Osteocyte (in vitro differentiated cells): ENCODE measurements at places on chromosomes 6 and 20. TPM values are rescaled to one million over a fixed set of nuclear protein-coding genes. Genes with fewer than 3 reads are reported as not detected.
A peak's percentile ranks its signal among the peaks of the same experiment; 100 is the strongest.

DNA sequence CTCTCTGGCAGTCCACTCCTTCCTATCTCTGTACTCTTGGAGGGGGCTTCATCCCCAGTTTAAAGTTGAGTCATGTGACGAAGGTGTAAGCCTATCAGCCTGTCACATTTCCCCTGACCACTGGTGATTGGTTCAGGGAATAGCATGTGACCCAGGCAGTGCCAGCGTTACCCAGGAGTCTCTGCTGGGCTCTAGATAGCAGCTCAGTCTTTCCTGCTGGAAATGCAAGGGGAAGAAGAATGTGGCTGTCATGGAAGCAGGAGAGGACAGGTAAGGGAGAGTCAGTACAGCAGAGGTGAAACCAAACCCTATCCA is 35.6 kb upstream of the NFATC2 start:
- no peak overlapping the region for H3K4me3 ChIP-seq
- H3K27ac ChIP-seq, result no peak overlapping the region
- no peaks in the 10 kb centered on the region for H3K27me3 ChIP-seq
- no peaks in the 10 kb centered on the region for H3K36me3 ChIP-seq

- H3K27ac ChIP-seq, result no peak overlapping the region
- H3K36me3 ChIP-seq, result no peaks in the 10 kb centered on the region
- peaks cover 84% of the 10 kb centered on the region for H3K27me3 ChIP-seq
- no peak for DNase-seq
- H3K4me1 ChIP-seq, result peaks cover 44% of the 10 kb centered on the region
Measured at GRCh38 chr6:6007366-6008088, 802 bp upstream of the NRN1 start.

GRCh38 chr6:25138934-25139415 is 140.2 kb upstream of the CARMIL1 start:
- H3K4me3 ChIP-seq, result peak overlapping the region; percentile 74
- peaks cover 1% of the 10 kb centered on the region for H3K36me3 ChIP-seq
- H3K27me3 ChIP-seq, result no peaks in the 10 kb centered on the region
- DNase-seq, result no peak
- peaks cover 38% of the 10 kb centered on the region for H3K4me1 ChIP-seq
- peak overlapping the region; percentile 95 for H3K27ac ChIP-seq

Gene RAB44
- total RNA-seq, result not detected in 2 replicates

GRCh38 chr6:26065952-26066380 is 21.3 kb upstream of the HFE start:
- H3K27ac ChIP-seq, result peak overlapping the region; percentile 66
- no peaks in the 10 kb centered on the region for H3K36me3 ChIP-seq
- no peak overlapping the region for H3K4me3 ChIP-seq

Gene HUS1B
- total RNA-seq, result 1.3 and 1.8 TPM in 2 replicates

Gene FAM209B
- total RNA-seq, result 0.55 TPM in 1 of 2 replicates, not detected in the other

Gene ISM1
- 0.21 and 0.31 TPM in 2 replicates for total RNA-seq

DNA sequence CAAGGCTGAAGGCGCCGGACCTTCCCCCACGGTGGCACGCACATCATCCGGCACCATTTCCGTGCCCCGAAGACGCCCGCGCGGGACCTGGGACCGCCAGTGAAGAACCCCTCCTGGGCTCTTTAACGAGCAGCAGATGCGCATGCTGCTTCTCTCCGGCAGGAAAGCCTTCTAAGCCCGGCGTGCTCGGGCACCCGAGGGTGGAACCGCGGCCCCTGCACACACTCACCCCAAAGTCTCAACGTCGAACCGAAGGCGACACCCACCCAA is 240 bp downstream of the FOXQ1 start:
- peak overlapping the region; percentile 69 for H3K4me3 ChIP-seq
- H3K36me3 ChIP-seq, result peaks cover 2% of the 10 kb centered on the region
- DNase-seq, result no peak

Gene GJA10
- not detected in 2 replicates for total RNA-seq

GRCh38 chr6:134057478-134057877 is 5.1 kb upstream of the SLC2A12 start:
- H3K27me3 ChIP-seq, result no peaks in the 10 kb centered on the region
- H3K36me3 ChIP-seq, result no peaks in the 10 kb centered on the region
- no peak overlapping the region for H3K27ac ChIP-seq
- no peak overlapping the region for H3K4me3 ChIP-seq
- DNase-seq, result no peak

GRCh38 chr6:20732896-20733295 is 198.6 kb downstream of the CDKAL1 start:
- no peak for DNase-seq
- H3K27me3 ChIP-seq, result no peaks in the 10 kb centered on the region
- peaks cover 6% of the 10 kb centered on the region for H3K4me1 ChIP-seq
- no peaks in the 10 kb centered on the region for H3K36me3 ChIP-seq

DNA sequence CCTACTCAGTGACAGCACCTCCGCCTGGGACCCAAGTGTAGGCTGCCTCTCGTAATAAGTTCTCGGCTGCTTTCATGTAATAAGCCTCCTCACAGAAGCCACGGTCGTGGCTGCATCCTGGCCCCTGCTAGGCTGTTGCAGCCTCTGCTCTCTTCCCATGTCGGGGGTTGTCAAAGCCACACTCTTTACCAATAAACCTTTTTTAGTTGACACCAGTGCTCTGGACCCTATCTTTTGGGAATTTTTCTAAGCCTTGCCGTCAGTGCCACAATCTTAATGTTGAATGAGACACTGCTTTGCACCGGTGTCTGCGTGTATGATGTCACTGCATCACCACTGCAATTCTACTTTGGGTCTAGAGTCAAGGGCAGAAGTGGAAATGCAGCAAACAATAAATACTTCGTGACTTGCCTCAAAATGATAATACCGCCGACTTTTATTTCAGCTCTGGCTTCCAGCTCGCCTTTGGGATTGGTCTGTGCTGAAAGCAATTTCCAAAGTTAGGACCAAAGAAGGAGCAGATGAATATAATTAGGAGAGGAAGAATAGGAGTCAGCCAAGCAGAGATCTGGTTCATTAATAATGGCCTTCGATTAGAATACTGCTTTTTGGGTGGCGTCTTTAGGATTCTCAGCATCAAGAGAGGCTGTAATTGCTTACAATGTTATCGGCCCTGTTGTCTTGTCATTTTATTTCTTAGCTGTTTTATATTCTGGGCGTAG is 57.6 kb upstream of the CCN6 start:
- no peaks in the 10 kb centered on the region for H3K27me3 ChIP-seq
- no peak overlapping the region for H3K4me3 ChIP-seq
- no peaks in the 10 kb centered on the region for H3K36me3 ChIP-seq
- no peak overlapping the region for H3K27ac ChIP-seq
- H3K4me1 ChIP-seq, result peaks cover 7% of the 10 kb centered on the region
- no peak for DNase-seq

Gene LRRC73
- 0.29 and 0.40 TPM in 2 replicates for total RNA-seq

- no peak for DNase-seq
Measured at GRCh38 chr20:12594410-12595088, 414.2 kb upstream of the SPTLC3 start.

DNA sequence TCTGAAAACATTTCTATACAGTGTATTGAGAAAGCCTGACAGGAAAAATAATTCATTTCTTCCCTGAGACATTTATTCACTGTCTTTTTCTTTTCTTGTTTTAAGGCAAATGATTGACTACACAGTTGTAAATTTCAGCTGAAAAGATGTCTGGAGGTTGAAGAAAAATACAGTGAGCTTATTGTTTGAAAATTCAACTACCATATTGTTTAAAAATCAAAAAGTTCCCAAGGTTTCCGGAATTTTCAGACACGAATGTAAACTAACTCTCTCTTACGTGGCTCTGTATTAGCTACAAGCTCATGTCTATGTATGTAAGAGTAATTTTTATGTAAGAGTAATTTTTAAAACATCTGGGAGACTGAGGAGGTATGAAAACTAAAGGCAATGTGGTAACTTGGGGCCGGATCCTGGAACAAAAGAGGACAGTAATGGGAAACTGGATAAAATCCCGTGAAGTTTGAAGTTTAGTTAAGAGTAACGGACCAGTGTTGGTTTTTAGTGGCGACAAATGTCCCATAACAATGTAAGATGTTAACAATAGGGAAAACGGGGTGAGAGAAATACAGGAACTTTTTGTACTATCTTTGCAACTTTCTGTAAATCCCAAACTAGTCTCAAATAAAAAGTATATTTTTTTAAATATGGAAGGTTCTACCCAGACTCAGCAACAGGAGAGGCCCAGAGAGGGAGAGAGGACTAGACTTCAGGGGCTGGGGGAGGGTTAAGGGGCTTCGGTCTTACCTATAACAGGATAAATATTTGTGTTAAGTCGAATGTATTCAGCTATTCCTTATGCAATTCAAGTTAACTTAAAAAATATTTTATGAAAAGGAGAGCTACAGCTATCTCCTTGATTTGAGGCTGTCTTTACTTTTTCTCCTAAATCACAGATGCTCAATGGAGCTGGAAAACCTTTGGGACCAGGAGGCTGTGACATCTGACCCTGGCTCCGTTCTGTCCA is 1.3 kb downstream of the PTGIS start:
- H3K4me3 ChIP-seq, result peak overlapping the region; percentile 69
- peak overlapping the region; percentile 76 for H3K27ac ChIP-seq
- no peaks in the 10 kb centered on the region for H3K27me3 ChIP-seq
- H3K4me1 ChIP-seq, result peaks cover 80% of the 10 kb centered on the region
- no peak for DNase-seq
- H3K36me3 ChIP-seq, result peaks cover 7% of the 10 kb centered on the region

Gene VNN1
- total RNA-seq, result not detected in 2 replicates

DNA sequence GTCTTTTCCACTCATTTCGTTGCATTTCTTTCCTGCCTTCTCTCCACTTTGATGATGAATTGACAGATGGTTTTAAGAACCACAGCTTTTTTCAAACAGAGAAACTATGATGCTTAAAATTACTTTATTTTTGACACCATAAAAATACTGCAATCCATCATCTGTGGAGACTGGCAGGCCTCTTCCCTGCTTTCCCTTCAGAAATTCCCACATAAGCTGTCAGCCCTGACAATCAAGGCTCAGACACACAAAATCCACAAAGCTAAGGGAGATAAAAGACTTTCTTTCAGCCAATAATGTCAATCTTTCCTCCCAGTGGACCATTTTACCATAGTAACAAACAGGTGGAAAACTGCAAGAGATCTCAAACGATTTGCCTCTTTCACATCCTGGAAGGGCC is 82.4 kb downstream of the IPCEF1 start:
- H3K4me3 ChIP-seq, result no peak overlapping the region
- no peak for DNase-seq
- H3K27me3 ChIP-seq, result peaks cover 2% of the 10 kb centered on the region
- no peak overlapping the region for H3K27ac ChIP-seq
- no peaks in the 10 kb centered on the region for H3K36me3 ChIP-seq
- no peaks in the 10 kb centered on the region for H3K4me1 ChIP-seq

- peak overlapping the region; percentile 96 for H3K4me3 ChIP-seq
- no peak for DNase-seq
- H3K36me3 ChIP-seq, result no peaks in the 10 kb centered on the region
Measured at GRCh38 chr6:8434727-8435092, 635 bp downstream of the SLC35B3 start.

- no peak overlapping the region for H3K27ac ChIP-seq
- H3K27me3 ChIP-seq, result no peaks in the 10 kb centered on the region
- peaks cover 1% of the 10 kb centered on the region for H3K36me3 ChIP-seq
- no peak overlapping the region for H3K4me3 ChIP-seq
Measured at GRCh38 chr6:38185752-38186151, 366.2 kb downstream of the ZFAND3 start.

Gene MDFI
- total RNA-seq, result 74.1 and 75.9 TPM in 2 replicates

DNA sequence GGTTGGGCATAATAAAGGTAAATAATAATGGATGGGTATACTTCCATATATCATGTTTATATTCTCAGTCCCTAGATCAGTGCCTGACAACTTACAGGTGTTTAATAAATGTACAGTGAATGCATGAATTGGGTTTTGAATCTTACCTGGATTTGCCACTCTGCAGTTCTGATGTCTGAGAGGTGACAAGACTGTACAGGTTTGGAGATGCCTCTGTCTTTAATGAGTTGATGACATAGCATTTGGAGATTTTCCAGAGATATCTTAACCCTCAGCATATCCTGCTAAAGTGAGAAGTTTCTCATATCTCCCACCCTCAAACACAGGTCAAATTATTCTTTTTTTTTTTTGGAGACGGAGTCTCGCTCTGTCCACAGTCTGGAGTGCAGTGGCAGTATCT is 2.2 kb downstream of the ANKS1A start:
- no peak for DNase-seq
- peaks cover 26% of the 10 kb centered on the region for H3K4me1 ChIP-seq
- H3K27me3 ChIP-seq, result no peaks in the 10 kb centered on the region
- H3K4me3 ChIP-seq, result no peak overlapping the region
- H3K36me3 ChIP-seq, result no peaks in the 10 kb centered on the region

DNA sequence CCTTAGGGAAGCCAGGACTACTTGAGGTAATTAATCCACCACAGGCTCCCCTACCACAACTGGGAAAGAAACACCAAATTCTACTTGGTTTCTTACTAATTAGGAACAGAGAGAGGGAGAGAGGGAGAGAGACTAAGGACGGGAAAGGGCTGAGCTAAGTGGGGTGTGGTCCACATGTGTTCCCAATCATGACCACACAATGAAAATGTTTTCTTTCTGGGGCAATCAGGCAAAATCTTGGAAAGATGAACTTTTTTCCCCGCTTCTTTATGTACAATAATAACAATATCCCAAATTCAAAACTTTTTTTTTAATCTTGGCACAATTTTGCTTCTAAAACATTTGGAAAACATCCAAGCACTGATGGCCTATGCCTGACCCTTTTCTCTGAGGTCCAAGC is 734.4 kb downstream of the MAFB start:
- peaks cover 4% of the 10 kb centered on the region for H3K27me3 ChIP-seq
- no peak overlapping the region for H3K4me3 ChIP-seq
- peaks cover 4% of the 10 kb centered on the region for H3K36me3 ChIP-seq
- peak overlapping the region; percentile 12 for H3K27ac ChIP-seq
- peaks cover 33% of the 10 kb centered on the region for H3K4me1 ChIP-seq
- no peak for DNase-seq

Gene CYP24A1
- total RNA-seq, result not detected in 2 replicates

DNA sequence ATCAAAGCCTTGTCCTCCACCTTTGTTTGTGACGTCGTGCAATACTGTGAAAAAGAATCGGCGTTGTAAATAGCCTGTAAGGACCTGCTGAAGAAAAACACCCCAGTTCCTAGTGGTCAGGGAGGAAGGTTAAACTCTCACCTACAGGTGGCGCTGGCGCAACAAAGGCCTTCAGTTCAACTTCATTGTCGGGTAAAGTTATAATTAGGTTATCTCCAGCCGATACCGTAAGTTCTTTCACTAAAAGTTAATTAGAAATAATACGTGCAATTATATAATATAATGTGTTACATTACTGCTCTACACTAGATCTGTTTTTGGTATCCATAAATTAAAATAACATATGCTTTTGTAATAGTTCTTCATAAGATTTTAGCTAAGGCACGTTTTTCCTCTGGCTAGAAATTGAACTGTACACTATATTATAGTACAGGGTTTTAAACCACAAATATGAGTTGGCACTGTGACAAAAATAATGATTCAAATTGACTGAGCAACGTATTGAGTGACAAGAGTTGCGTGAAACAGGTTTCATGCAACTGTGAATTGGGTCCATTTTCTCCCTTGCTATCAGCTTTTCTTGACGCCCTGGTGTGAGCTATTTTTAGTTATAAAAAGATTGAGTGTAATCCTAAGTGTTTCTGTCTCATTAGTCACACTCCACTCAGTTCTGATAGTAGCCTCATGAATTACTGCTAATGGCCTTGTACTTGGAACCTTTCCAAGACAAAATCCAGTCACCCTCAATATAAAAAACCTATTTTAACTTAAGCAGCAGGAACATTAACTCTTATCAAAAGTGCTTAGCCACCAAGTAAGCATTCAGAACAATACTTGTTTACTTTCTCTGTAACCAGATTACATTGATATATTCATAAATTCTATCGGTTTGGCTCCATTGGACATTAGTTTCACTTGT is 62.3 kb downstream of the KIAA0319 start:
- DNase-seq, result peak; percentile 81
- H3K4me1 ChIP-seq, result peaks cover 10% of the 10 kb centered on the region
- H3K27me3 ChIP-seq, result peaks cover 18% of the 10 kb centered on the region
- H3K36me3 ChIP-seq, result no peaks in the 10 kb centered on the region
- H3K4me3 ChIP-seq, result no peak overlapping the region

GRCh38 chr20:54573838-54574237 is 98.4 kb downstream of the DOK5 start:
- no peak overlapping the region for H3K4me3 ChIP-seq
- no peaks in the 10 kb centered on the region for H3K27me3 ChIP-seq
- H3K36me3 ChIP-seq, result no peaks in the 10 kb centered on the region
- DNase-seq, result no peak
